ENCODE measurements at places on chromosomes 13 and 19.
A peak's percentile ranks its signal among the peaks of the same experiment; 100 is the strongest.

DNA sequence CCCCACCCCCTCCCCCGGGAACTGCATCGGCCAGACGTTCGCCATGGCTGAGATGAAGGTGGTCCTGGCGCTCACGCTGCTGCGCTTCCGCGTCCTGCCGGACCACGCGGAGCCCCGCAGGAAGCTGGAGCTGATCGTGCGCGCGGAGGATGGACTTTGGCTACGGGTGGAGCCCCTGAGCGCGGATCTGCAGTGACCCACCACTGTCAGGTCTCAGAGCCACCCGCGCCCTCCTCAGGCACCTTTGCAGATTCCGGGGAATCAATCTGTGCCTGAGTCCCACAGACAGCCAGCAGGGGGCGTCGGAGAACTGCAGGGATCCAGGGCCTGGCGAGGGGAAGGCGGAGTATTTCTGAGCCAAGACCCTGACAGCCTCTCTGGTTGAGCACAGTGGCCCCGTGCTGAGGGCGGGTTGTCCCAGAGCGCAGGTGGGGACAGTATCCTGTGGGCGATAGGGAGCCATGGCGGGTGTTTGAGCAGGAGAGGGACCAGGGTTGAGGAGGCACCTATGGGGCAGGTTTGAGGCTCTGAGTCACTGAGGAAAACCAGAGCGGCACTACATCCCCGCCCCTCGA is 30.4 kb upstream of the CYP4F8 start:
- DNase-seq, result peak; percentile 75

DNA sequence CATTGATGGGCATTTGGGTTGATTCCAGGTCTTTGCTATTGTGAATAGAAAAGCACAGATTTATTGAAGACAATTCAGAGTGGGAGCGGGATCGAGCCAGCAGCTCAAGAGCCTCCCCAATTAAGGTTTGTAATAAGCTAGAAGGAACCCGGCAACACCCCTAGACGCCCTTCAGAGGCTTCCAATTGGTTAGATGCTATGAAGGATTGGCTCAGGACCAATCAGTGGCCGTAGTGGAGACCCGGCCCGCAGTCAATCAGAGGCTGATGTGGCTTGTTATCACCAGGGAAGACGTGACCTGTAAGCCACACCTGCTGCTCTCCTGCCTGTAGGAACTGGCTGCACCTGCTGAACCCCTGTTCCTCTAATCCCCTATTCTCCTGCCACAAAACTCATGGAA is 14.6 kb downstream of the SIGLEC11 start:
- no peak for DNase-seq

DNA sequence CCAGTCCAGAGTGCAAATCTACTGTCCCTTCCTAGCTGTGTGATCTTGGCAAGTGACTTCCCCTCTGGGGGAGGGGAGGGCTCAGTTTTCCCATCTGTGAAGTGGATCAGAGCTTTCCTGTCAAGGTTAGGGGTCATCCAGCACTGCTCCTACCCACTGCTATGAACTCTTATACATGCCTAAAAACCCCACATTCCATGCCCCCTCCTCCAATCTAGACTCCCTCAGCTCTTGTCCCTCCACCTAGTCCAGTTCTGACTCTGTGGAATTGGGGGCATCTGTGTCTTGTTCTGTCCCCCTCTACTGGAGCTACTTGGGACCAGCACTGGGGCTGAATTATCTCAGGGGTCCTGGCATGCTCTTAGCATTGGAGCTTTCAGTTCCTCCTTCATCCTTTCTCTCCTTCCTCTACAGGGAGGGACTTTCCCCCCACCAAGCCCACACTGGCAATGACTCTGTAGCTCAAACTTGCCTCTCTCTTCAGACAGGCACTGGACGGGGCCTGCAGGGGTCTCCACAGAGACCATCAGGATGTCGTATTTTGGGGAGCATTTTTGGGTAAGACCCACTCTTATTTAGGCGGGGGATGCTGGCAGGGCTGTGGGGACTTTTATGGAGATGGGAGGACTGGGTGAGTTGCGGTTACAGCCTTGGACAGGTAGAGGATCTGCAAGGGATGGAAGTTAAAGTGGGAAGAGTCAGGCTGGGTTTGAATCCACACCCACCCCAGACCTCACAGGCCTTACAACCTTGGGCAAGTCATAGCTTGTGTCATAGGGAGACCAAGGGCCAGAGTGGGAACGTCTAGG is 3.6 kb downstream of the FCHO1 start:
- no peak for DNase-seq

DNA sequence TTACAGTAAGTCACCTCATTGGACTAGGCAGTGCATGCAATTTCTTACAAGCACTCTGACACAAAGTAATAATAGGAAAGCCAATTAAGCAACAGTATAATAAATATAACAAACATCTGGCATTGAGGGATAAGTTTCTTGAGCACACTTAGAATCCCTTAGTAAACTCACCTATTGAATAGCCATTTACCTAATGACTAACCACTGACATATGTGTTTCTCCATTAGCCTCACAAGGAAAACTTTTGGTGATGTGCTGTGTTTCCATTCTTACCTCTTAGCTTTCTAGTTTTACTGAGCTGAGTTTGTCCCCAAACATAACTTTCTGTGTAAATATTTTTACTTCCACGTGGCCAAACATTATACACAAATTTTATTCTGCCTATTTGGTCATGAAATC is 47.4 kb upstream of the PCDH9 start:
- DNase-seq, result no peak

DNA sequence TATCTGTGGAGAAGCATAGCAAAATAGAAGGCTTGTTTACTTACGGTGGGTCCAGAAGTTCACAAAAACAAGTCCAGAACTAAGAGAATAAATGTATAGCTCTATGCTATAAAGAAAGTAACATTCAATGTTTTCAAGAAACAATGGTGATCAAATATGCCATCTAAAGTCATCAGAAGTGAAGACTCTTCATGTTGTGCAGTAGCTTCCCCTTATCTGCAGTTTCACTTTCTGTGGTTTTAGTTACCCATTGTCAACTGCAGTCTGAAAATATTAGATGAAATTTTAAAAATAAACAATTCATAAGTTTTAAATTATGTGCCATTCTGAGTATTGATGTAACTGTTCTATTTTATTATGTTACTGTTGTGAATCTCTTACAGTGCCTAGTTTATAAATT is 72.5 kb downstream of the EDNRB start:
- no peak for DNase-seq

GRCh38 chr19:35641515-35642151 is at the start of gene ETV2:
Gene ETV2, plus strand, starts transcription at chr19:35641745. Its CDS starts 716 bp downstream, at chr19:35642461.
- DNase-seq, result no peak

GRCh38 chr13:40583738-40584137 is 82.7 kb downstream of the FOXO1 start:
- no peak for DNase-seq

DNA sequence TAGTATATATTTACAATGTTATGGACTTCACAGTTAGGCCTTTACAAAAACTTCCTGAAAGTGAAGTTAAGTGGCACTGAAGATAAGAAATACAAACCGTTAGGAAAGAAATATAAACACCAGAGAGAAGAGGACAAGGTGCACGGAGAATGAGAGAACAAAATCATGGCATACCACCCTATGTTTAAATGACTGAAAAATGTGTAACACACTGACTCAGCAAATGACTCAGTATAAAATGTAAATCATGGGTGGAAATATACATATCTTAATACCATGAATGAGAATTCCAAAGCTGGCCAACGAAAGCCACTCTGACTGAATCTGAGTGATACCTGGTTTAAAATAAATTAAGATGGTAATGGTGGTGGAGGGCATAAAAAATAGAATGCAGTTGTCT is 260.8 kb downstream of the DNAJC15 start:
- DNase-seq, result no peak

DNA sequence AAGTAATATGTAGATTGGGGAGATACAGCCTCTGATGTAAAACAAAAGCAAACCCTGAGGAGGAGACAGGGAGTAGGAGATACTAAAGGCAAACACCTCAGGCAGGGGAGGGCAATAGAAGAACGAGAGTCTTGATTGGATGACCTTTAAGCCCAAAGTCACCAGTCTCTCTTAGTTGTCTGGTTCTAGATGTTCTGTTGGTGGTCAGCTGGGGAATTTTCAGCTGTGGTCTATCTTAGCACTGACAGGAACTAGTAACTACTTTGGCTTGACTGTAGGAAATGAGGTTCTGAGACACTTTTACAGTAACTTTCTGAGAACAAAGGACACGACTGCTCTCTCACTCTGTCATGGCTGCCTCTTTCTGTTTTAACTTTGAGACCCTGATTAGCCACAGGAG is 290.7 kb upstream of the MIR17HG start:
- no peak for DNase-seq

- DNase-seq, result no peak
Observed at GRCh38 chr13:32877491-32877890, 138.7 kb upstream of the KL start.

- DNase-seq, result no peak
Observed at GRCh38 chr13:91459485-91459884, 61.1 kb downstream of the GPC5 start.

GRCh38 chr13:73299787-73300186 is 241.0 kb downstream of the KLF5 start:
- no peak for DNase-seq

DNA sequence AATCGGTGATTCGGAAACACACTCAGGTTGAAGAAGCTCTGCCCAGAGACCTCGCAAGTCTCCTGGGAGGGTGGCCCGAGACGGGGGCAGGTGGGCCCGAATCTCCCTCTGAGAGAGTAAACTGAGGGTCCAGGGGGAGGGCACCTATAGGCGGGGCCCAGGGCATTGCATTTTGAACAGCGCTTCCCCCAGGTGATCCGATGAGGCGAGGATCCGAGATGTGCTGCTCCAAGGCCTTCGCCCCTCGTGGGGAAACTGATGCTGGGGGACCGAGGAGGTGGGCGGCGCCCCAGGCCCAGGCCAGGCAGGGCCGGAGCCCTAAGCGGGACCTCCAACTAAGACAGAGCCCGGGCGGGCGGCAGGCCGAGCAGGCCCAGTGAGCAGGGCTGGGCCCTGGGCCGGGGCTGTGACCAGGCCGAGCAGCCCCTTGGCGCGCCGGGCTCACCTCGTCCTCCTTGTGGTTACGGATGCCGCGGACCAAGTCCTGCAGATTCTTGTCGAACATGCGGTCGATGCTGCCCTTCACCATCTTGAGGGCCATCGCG is 500 bp downstream of the AP3D1 start:
- DNase-seq, result no peak

GRCh38 chr13:19981685-19982238 is 23.2 kb downstream of the ZMYM2 start:
- no peak for DNase-seq

DNA sequence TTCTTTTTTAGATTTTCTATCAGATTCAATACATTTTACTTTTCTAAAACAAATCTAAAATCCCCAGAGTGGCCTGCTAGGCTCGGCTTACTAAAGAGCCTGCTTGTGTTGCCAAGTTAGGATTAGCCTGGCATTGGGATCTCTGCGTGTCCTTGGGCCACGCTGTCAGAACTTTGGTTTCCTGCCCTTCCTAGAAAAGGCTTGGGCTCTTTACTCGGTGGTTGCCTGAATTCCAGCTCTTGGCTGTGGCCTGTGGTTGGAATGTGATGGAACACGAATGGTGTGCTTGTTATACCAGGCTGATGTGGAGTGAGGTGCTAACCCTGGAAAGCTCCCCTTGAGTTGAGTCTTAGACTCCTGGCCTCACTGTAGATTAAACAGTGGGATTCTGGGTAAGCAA is 8.5 kb downstream of the SPATA13 start:
- peak; percentile 75 for DNase-seq

- no peak for DNase-seq
Observed at GRCh38 chr13:83216479-83217245, 665.6 kb downstream of the SLITRK1 start.

GRCh38 chr13:31870511-31870910 is 131.2 kb downstream of the RXFP2 start:
- DNase-seq, result no peak

GRCh38 chr13:93872786-93873347 is 606.6 kb downstream of the DCT start:
- no peak for DNase-seq

DNA sequence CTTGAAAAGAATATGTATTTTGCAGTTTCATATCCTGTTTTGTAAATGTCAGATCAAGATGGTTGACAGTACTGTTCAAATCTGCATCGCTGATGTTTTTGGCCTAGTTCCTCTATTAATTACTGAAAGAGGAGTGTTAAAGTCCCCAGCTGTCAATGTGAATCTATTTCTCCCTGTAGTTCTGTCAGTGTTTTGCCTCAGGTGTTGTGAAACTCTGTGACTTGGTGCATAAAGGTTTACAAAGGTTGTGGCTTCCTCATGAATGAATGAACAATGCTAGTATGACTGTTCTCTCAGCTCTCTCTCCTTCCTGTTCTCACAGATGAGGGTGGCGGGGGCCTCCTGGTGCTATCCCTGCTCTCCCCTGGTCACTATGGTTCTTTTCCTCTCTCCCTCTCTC is 142.4 kb downstream of the MYCBP2 start:
- no peak for DNase-seq
